ENCODE measurements at places on chromosomes 13 and 19.
A peak's percentile ranks its signal among the peaks of the same experiment; 100 is the strongest.

- peak; percentile 86 for DNase-seq
Measured at GRCh38 chr19:54191011-54191810, at the start of gene TSEN34. TSEN34 (plus strand) TSS chr19:54191308; CDS start chr19:54191365, 57 bp downstream.

DNA sequence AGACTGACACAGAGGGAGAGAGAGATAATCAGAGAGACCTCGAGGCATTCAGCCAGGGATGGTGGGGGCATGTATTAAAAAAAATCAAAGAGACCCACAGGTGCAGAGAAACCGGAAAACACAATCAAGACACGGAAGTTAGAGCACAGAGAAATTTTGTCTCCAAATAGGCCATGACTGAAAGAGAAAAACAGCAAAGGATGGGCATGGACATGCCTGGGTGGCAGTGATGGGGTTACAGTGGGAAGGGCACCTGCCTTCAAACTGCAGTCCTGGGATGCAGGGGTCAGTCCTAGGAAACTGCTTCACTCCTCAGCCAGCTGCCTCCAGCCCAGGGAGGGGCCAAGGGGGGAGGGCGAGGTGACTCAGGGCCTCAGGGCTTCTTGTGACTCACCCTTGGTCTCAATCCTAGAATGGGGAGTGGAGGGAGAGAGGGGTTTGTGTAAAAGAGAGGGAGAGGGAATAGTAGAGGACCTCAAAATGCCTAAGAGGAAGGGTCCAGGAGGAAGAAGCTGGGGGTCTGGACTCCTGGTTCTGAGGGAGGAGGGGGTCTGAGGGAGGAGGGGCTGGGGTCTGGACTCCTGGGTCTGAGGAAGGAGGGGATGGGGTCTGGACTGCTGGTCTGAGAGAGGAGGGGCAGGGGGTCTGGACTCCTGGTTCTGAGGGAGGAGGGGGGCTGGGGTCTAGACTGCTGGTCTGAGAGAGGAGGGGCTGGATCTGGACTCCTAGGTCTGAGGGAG is 3.6 kb upstream of the KCNN4 start:
- peak; percentile 58 for DNase-seq

DNA sequence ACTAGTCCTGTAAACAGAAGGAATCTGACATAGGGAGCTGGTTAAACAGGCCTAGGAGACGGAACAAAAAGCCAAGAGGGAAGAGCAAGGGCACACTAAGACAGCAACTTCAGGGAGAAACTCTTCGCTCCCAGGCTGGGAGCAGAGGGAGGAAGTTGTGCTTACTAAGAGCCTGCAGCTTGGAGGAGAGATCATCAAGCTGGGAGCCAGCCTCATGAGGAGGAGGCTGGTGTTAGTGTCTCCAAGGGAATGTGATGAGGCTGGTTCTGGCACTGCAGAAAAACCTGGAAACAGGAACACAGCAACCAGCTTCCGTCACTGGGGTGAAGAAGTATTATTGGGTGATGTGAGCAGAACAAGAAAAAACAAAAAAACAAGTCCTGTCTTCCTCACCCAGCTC is 1027.3 kb downstream of the UQCRFS1 start:
- no peak for DNase-seq

DNA sequence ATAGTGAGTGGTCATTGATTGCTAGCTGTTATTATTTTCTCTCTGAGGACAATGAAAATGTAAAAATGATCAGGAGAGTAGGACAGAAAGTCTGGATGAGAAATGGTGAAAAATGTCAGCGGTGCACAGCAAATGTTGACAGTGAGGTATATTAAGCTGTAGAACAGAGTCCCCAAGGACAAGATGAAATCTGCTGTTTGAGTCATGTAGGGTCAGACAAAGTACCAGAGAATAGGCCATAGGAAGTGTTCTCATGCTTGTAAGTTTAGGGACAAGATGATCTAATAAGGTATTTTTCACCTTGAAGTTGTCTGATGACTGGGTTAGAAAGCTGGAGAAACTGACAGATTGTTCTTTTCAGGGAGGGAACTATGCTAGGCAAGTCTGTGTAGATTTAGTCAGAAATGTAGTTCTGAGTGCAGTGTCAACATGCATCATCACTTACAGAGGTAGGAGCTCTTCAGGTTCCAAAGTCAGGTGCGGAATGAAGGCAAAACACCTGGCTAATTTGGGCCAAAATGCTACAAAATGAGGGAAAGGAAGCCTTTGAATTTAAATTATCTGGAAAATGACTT is 369.3 kb downstream of the DLEU7 start:
- no peak for DNase-seq

DNA sequence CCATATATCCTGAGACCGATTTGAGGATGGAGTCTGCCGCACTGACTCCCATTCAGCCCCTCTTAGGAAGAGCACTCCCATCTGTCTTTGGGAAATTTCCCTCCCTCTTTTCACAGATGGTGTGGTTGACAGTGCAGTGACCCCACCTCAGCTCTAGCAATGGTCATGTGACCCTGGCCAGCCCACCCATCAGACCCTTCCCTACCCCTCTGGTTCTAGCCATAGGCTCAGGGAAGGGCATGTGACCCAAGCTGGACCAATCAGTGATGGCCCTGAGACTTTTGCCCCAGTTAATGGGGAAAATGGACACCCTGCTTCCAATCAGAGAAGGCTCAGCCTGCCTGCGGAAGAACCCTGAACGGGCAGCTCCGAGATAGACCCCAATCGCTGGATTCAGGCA is 26.3 kb downstream of the IL12RB1 start:
- DNase-seq = no peak

DNA sequence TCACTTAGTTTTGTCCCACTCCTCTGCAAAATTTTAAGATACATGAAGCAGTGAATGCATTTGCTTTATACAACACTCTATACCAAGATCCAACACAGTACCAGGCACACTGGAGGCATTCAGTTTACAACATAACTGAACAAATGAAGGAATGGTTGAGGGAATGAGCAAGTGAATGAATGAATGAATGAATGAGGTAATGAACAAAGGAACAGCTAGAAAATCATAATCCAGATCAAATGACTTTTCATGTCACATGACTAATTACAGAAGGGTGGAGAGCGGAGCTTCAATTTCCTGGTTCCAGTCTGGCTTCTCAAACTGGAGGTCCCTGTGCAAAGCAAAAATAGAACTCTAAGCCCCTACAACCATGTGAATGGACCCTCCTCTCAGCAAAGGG is 16.7 kb downstream of the TBC1D4 start:
- DNase-seq = no peak

DNA sequence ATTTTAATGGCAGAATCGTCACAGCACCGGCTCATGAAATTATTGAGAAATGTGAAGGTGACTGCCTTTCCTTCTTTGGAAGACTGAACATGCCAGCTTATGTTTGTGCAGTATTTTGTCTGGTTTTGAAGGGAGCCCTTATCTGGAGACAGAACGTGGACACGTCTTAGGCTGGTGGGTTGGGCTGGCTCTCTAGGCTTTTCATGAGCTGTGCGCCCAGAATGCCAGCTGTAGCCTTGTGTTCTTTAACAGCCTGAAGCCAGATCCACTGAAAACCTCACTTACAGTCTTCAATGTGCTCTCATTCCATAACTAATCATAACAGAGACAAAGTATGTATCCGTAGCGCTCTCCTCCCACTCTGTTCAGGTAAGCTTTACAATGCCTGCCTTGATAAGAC is 184.4 kb upstream of the HTR2A start:
- no peak for DNase-seq

GRCh38 chr13:97348569-97349100 is 85.3 kb upstream of the RAP2A start:
- DNase-seq = no peak

DNA sequence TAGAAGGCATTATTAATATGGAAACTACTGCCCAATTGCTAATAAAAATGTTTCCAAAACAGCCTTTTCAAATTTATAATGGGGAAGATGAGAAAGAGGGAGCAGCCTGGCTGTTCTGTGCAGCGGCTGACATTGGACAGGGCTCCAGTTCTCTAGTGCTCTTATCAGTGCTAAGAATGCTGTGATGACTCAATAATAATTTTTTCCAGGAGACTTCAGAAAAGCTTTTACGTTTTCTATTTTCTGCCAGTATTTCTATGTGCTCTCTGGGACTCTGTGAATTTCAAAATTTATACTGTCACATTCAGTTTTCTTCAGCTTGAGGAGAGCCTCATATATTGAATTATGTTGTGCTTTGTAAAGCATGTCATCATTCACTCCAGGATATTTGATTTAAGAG is 209.6 kb downstream of the VWA8 start:
- no peak for DNase-seq

- DNase-seq = no peak
Measured at GRCh38 chr13:92719868-92720267, 506.7 kb upstream of the GPC6 start.

GRCh38 chr19:47142779-47143178 is 12.1 kb downstream of the SAE1 start:
- DNase-seq = no peak

DNA sequence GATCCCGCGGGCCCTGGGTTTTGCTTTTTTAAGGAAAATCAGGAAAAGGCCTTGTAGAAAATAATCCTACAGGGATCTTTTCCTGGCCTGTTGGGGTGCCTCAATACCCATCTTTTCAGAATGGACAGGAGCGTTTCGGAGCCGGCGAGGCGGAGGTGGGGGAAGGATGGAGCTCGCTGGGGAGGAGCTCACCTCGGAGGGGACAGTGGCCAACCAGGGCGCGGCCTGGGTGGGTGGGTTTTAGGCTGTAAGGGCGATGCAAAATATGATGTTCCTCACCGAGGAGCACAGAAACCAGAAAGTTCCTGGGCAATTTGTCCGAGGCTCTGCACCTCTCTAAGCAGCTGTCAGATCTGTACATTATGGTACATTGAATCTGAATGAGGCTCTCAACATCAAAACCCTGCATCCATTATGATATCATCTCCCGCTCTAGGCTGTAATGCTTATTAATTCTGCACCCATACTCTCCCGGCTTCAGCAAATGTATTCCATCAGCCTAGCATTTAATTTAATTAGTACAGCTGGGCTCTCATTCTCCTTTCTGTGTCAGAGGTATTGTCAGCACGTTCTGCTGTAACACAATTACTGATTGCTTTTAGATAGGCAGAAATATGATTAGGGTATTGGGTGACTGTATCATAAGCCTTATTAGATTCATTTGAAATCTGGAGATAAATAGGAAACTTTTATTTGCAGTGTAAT is 90.3 kb upstream of the SOX1 start:
- DNase-seq = no peak

- no peak for DNase-seq
Measured at GRCh38 chr19:48735031-48735615, 5.3 kb downstream of the RASIP1 start.

GRCh38 chr13:95579303-95579702 is 26.8 kb downstream of the CLDN10 start:
- DNase-seq = no peak

DNA sequence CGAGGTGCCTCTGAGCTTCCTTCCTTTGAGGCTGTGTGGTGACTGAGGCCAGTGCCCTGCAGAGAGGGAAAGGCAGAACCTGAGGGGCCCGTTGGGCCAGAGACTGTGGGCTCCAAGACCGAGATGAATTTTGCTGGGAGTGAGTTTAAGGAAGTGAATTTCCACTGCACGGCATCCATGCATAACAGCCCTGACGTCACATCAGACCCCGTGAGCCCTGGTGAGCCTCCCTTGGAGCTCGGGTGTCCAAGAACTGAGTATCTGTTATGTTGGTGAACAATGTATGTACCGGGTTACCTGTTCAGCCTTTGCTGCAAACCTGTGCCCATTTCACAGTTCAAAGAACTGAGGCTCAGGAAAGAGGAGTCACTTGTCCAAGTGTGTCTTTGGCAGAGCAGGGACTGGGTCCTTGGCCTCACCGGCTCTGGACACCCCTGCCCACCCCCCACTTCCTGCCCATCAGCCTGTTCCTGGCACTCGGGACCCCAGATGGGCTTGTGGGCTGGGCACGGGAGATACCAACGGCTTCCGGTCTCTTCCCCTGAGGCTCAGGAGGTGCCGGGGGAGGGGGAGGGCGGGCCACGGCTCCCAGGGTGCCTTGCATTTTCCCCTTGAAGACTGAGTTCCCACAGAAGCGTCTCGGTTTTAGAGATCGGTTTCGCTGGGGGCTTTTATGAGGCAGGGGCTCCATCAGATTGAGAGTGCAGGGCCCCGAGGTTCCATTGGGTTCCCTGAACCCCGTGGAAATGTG is 33.7 kb downstream of the NFILZ start:
- DNase-seq = peak; percentile 15

DNA sequence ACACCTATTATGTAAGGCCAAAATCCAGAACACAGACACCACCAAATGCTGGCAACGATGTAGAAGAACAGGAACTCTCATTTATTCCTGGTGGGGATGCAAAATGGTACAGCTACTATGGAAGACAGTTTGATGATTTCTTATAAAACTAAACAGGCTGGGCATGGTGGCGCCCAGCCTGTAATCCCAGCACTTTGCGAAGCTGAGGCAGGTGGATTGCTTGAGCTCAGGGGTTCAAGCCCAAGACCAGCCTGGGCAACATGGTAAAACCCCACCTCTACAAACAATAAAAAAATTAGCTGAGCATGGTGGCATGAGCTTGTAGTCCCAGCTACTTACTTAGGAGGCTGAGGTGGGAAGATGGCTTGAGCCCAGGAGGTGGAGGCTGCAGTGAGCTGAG is 98.3 kb downstream of the TUBA3C start:
- no peak for DNase-seq

DNA sequence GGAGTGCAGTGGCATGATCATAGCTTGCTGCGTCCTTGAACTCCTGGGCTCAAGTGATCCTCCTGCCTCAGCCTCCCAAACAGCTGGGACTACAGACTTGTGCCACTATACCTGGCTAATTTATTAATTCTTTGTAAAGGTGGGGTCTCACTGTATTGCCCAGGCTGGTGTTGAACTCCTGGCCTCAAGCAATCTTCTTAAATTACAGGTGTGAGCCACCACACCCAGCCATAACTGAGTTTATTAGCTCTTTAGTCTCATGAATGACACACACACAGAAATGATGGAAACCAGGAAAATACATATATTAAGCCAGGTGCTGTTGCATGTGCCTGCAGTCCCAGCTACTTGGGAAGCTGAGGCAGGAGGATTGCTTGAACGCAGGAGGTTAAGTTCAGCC is 33.1 kb upstream of the LMO7 start:
- DNase-seq = no peak

- no peak for DNase-seq
Measured at GRCh38 chr19:32808236-32808635, 61.3 kb downstream of the SLC7A9 start.

GRCh38 chr13:29664591-29664990 is 69.1 kb upstream of the SLC7A1 start:
- DNase-seq = no peak

GRCh38 chr19:1811942-1812425 is at the start of gene ATP8B3:
ATP8B3 (minus strand) TSS chr19:1812276; CDS start chr19:1811736, 540 bp downstream.
- no peak for DNase-seq

- no peak for DNase-seq
Measured at GRCh38 chr19:29767039-29767735, 44.6 kb upstream of the CCNE1 start.

DNA sequence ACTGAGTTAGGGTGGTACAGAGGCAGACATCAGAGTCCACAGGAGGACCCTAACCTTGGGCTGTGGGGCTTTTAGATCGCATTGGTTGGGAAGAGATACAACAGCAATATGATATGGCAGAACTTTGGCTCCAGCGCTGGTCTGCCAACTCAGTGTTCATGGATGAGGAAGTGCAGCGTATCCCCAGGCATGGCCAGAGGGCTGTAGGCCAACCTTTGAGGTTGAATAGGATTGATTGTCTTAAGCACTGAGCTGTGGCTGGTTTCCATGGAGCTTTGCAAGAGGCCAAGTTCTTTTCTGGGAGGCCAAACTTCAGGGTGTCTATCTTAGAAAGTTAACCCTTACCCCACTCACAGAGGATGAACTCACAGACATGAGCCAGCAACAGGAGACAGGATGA is 144.1 kb upstream of the TMTC4 start:
- DNase-seq = no peak

- DNase-seq = no peak
Measured at GRCh38 chr13:57739543-57740190, 108.1 kb downstream of the PCDH17 start.

GRCh38 chr19:39325778-39326665 is 5.4 kb upstream of the LRFN1 start:
- no peak for DNase-seq
